Smooth muscle cell of the pulmonary artery (primary cell): ENCODE measurements at places on chromosomes 4 and X. TPM values are rescaled to one million over a fixed set of nuclear protein-coding genes. Genes with fewer than 3 reads are reported as not detected.

The MSL3 gene
- 13.2 and 13.9 TPM in 2 replicates for total RNA-seq

The NPY2R gene
- 0.76 and 27.4 TPM in 2 replicates for total RNA-seq

The SMIM43 gene
- 0.26 and 0.76 TPM in 2 replicates for total RNA-seq

The PDCL2 gene
- not detected in 2 replicates for total RNA-seq

The CD38 gene
- 0.07 TPM in 1 of 2 replicates, not detected in the other for total RNA-seq

The LRIT3 gene
- 0.03 TPM in 1 of 2 replicates, not detected in the other for total RNA-seq

The FAM241A gene
- total RNA-seq, result 1.1 and 2.4 TPM in 2 replicates

The AGTR2 gene
- total RNA-seq, result not detected in 2 replicates

The ZIC3 gene
- not detected in 2 replicates for total RNA-seq

The DNAAF6 gene
- total RNA-seq, result not detected in 2 replicates

The TRIM60 gene
- total RNA-seq, result not detected in 2 replicates

The EOLA1 gene
- total RNA-seq, result 13.8 and 14.3 TPM in 2 replicates

The CENPVL1 gene
- not detected in 2 replicates for total RNA-seq

The XAGE1B gene
- not detected in 2 replicates for total RNA-seq

The PDE5A gene
- total RNA-seq, result 78.0 and 90.4 TPM in 2 replicates

The GASK1B gene
- 96.7 and 112 TPM in 2 replicates for total RNA-seq
